ENCODE measurements at places on chromosomes 2 and 18. TPM values are rescaled to one million over a fixed set of nuclear protein-coding genes. Genes with fewer than 3 reads are reported as not detected.

MOB4 gene
- 29.7 TPM for total RNA-seq

SERPINB3 gene
- total RNA-seq, result 0.10 TPM

GEN1 gene
- total RNA-seq, result 8.9 TPM

POTEJ gene
- total RNA-seq, result not detected

SNORC gene
- total RNA-seq, result 14.4 TPM

IL1RN gene
- 0.38 TPM for total RNA-seq

INHBB gene
- 22.9 TPM for total RNA-seq

CYP26B1 gene
- 12.8 TPM for total RNA-seq

SANBR gene
- 12.6 TPM for total RNA-seq

IL1R2 gene
- total RNA-seq, result 0.75 TPM

AMER3 gene
- total RNA-seq, result not detected

CTIF gene
- total RNA-seq, result 15.7 TPM

RAB3GAP1 gene
- 26.7 TPM for total RNA-seq

GPR45 gene
- not detected for total RNA-seq

RTP5 gene
- not detected for total RNA-seq

SPEG gene
- 5.4 TPM for total RNA-seq

CGREF1 gene
- 8.6 TPM for total RNA-seq
